Stimulated activated CD4-positive, alpha-beta T cell treated with anti-CD3 and anti-CD28 coated beads, TNF-alpha, amount 100 ng/mL, for 48 hours (primary cell): ENCODE measurements at places on chromosomes 2 and 18.

- DNase-seq = no peak
These were observed 20.3 kb downstream of the PLEK start for GRCh38 chr2:68385220-68385906.

DNA sequence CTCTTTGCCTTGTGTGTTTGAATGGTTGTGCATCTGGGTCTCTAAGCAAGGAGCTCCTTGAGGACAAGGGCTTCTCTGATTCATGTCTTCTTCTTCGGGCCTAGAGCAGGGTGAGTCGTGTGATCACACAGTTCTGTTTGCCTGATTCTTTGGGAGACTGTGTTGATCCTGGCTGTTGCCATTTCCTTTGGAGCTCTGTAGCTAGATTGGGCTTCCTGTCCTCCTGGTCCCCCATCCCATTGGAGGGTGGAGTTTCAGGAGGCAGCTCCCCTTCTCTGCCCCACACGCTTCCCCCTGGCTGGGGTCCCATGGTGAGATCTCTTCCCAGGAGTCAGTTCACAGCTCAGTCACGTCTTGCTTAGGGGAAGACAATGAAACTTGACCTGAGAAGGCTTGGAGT, 92.8 kb downstream of the TRIB2 start:
- DNase-seq = no peak

DNA sequence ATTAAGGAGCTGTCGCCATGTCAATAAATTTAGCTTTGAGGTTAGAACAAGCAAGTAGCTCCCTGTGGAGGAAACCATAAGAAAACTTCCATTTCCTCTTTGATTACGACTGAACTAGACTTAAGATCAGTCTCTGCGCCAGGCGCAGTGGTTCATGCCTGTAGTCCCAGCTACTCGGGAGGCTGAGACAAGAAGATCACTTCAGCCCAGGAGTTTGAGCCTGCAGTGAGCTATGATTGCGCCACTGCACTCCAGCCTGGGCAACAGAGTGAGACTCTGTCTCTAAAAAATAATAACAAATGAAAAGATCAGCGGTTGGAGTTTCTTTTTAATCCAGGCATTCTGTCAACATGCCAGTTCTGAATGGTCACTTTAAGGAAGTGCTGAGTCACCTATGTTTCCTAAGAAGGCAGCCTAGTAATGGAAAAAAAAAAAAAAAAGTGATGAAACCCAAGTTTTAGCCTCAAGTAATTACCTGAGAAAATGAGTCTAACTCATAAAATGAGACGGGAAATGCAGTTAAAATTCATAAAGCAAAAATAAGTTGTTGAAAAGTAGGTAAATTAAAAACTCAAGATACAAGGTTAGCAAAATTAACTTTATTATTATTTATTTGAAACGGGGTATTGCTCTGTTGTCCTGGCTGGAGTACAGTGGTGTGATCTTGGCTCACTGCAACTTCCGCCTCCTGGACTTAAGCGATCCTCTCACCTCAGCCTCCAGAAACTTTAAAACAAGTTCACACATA, 10.2 kb downstream of the C18orf32 start:
- no peak for DNase-seq

DNA sequence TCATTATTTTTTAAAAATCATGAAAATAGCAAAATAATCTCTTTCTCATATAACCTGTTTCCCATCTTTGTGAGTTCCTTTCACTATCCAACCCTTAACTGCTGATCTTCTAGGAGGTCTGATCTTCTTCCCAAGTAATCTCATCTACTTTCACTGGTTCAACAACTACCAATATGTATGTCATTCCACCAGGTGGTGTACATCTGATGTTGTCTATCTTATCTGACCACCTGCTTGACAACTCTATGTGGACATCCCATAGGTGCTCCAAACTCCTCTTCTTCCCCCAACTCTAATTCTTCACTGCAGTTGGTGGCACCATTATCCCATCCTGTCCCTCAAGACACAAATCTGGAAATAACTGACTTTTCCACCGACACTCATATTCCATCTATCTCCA, 62.5 kb downstream of the FAM228A start:
- no peak for DNase-seq

GRCh38 chr2:155377266-155377680, 678.8 kb downstream of the KCNJ3 start:
- no peak for DNase-seq

GRCh38 chr2:210635257-210635656, 78.9 kb downstream of the CPS1 start:
- DNase-seq = no peak

DNA sequence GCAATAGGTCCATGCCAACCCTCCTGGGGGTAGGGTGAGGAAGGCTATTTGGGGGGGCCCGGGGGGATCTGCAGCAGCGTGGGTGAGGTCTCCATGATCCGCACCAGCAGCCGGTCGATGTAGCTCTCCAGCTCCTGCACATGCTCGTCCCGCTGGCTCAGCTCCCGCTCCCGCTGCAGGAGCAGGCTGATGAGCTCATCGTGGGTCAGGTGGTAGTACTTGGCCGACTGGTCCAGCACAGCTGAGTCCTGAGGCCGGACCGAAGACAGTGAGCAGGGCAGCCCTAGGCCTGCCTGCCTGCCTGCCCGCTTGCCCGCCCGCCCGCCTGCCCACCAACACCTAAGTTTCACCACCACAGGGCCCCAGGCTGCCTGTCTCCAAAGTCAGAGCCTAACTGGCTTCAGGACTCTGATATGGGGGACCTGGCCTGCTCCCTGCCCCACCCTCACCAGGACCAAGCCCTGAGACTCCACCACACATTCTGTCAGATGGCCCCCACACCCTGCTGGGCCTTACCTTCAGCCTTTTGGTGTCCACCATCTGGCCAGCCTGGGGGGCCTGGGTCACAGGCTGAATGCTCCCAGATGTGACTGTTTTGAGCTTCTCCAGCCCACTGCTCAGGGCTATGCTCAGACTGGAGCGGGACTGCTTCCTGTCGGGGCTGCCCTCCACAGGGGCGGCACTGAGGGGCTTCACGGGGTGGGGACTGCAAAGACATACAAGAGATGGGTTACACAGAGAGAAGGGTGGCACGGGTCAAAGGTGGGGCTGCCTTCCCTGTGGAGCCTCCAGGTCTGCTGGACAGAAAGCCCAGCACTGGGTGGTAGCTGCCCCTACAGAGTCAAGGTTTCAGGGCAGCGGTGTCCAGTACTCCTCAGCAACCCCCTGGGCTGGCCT, 4.2 kb upstream of the SFXN5 start:
- DNase-seq = no peak

GRCh38 chr2:218997731-218998130, 4.5 kb upstream of the CRYBA2 start:
- no peak for DNase-seq

DNA sequence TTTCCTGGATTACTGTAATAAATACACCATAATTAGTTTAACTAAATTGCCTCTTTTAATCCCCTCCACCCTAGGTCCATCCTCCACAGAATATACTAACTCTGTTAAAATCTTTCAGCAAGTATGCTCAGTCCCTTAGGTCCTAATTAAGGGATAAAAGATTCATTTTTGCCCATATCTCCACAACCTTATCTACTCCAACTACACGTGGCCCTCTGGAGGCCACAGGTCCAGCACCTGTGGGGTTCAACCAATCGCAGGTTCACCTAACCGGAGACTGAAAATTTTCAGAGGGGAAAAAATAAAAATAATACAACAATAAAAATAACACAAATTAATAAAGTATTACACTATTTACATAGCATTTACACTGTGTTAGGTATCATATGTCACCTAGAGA, 86.4 kb downstream of the MAP4K3 start:
- DNase-seq = no peak

GRCh38 chr18:79523736-79524180, 128.0 kb downstream of the NFATC1 start:
- no peak for DNase-seq

- DNase-seq = no peak
These were observed 1077.9 kb upstream of the ZEB2 start for GRCh38 chr2:145597809-145598208.

- DNase-seq = no peak
These were observed 108.3 kb downstream of the DSEL start for GRCh38 chr18:67408240-67408639.

- DNase-seq = peak; percentile 22
These were observed 37.5 kb downstream of the POLR1A start for GRCh38 chr2:86068136-86068588.

DNA sequence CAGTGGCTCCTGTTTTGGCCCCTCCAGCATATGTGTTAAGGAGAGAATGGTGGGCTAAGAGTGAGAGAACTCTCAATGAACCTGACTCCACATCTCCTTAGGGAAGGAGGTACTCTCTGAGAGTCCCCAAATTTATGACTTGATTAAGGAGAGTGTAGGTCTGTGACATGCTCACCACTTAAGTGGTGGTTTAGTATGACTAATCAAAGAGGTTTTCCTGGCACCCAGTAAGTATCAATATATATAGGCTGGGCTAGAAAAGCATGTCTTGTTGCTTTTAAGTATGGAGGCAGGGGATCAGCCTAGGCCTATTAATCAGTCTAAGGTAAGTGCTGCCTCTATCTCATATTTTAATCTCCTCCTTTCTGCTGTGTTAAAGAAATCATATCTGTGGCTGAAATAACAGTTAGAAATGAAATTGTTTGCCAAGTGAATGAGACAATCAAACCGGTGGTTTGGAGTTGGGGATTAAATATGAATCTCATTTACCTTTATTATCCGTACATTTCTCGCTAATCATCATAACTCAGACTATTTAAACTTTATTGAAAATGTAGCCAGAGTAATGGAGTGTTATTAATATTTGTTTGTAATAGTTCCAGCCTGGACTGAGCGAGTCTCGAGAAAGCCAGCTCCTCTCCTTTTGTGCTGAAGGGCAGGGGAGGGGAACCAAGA, 107.7 kb upstream of the MEIS1 start:
- no peak for DNase-seq

DNA sequence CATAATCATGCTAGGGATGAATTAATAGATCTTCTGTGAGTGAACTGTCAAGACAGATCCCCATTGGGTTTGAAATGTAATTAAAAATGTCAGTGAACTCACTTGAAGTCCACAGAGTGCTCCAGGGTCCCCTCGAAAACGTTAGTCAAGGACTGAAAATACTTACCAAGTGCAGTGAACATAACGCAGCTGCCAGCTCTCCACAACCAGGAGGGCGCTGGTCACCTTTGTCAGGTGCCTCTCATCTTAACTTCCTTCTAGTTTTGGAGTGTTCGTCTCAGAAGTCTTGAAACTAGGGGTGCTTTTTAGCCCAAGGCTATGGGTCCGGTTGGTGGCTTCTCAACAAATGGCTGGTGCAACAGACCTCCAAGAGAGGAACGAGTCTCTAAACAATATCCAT, 70.7 kb downstream of the NCK2 start:
- DNase-seq = no peak

GRCh38 chr2:211564441-211564840, 974.2 kb downstream of the ERBB4 start:
- DNase-seq = no peak

DNA sequence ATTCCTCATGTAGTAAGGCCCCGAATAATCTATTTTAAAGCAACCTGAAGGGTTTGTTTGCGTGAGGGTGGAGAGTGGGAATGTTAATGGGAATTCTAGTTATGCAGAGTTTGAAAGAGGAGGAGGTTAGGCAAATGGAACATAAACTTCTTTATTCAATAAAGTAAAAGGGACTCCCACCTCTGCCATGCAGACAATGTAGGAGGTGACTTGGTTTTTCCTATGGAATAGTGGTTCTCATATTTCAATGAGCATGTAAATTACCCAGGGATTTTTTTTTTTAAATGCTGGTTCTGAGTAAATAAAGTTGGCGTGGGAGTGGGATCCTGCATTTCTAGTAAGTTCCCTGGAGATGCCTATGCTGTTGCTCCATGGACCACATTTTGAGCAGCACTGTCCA, 367.9 kb downstream of the THSD7B start:
- no peak for DNase-seq

- DNase-seq = no peak
These were observed 90.3 kb downstream of the ROCK2 start for GRCh38 chr2:11254100-11254536.

GRCh38 chr2:33022989-33023727, 76.4 kb downstream of the LTBP1 start:
- no peak for DNase-seq

DNA sequence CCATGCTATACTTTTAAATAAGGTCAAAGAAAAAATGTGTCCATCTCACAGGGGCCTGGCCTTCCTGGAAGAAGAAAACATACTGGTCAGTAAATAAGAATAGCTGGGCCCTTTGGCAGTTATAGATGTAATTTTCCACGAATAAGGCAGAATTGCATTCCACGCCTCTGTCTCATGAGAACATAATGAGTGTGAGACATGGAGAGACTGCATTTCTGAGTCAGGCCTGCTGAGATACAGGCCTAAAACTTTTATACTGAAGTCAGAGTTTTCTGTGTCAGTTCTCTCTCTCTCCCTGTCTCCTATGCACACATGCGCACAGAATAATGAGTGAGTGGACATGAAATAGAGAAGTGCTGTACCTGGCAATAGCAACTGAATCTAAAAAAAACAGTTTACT, 20.4 kb upstream of the IL1R1 start:
- DNase-seq = no peak

- DNase-seq = no peak
These were observed 114.5 kb upstream of the HNRNPA3 start for GRCh38 chr2:177098001-177098613.

DNA sequence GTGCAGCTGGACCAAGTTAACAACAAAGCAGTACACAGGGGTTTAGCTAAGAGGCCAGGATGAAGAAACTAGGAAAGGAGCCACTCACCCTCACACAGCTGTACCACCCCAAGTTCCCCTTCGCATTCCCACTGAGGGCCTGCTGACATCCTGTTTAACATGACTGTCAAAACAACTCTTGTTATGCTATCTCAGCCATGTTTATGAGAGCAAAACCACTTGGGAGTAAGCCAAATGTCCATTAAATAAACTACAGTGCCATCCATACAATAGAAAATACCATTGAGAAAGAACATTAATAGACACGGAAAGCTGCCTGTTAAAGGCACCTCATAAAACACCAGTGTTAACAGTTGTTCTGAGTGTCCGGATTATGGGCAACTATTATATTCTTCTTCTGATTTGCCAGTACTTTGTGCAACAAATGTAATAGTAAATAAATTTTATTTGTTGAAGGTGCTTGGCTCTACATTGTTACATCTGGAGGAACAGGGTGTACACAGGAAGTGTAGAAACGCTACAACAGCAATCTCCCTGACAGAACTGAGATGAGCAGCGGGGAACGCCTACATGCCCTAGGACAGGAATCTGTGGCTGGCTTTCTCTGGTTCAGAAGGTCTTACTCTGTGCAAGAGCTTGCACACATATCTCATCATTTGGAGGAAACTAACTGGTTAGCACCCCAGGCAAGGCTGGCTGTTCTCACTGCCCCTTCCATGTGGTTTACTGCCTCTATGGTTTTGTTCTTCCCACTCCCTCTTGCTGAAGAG, 85.6 kb downstream of the EHD3 start:
- DNase-seq = no peak
